COLO829 (cell line): ENCODE measurements at places on chromosomes 5 and 9.

DNA sequence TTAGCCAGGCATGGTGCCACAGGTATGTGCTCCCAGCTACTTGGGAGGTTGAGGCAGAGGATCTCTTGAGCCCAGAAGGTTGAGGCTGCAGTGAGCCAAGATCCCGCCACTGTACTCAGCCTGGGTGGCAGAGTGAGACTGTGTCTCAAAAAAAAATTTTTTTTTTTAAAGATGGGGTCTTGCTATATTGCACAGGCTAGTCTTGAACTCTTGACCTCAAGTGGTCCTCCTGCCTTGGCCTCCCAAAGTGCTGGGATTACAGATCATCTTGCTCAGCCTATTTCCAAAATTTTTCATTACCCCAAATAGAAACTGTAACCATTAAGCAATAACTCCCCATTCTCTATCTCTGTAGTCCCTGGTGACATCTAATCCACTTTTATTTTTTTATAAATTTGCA, 4.4 kb upstream of the TBC1D13 start:
- no peak for DNase-seq

GRCh38 chr9:98502976-98503325, 205.8 kb downstream of the GABBR2 start:
- no peak for DNase-seq

DNA sequence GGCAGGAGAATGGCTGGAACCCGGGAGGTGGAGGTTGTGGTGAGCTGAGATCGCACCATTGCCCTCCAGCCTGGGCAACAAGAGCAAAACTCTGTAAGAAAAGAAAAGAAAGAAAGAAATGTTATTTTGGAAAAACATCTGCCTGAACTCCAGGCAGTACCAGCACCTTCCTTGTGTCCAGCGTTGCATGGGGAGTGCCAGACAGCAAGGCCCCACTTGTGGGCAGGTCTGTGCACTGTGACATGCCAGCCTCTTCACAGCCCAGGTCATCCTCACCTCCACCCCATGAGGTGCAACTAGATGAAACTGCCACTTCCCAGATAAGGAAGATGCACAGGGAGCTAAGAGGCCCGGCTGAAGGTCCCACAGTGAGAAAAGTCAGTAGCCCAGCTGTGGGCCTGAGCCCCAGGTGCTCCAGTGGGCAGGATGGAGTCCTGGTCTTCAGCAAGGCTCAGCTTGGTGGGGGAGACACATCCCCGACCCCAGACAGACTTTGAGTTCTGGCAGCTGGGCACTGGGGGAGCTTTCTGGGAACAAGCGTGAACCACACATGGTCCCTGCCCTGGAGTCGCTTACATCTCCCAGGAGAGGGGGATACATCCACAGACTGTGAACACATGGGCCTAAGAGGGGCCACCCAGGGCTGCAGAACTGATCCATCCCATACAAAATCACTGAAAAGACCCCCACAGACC, 146.9 kb upstream of the IER5L start:
- no peak for DNase-seq

- no peak for DNase-seq
Observed at GRCh38 chr9:2414465-2414864, 207.1 kb upstream of the VLDLR start.

DNA sequence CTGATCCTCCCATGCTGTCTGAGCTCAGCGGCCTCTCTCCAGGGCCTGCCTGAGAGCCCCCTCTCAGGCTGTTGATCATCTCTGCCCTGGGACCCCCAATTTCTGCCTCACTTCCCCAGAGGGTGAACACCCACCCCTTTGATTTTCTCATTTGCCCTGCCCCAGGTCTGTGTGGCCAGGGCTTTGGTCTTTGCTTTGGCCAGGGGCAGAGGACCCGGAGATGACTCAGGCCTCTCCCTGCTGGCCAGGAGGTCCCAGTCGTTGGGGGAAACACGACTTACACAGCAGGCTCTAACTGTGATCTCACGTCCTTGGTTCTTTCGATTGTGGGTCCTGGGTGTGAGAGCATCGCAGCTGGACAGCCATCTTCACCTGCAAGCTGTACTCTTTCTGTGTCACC, 1.1 kb upstream of the ADAMTS2 start:
- DNase-seq: no peak

GRCh38 chr9:8234316-8234715, 434.7 kb upstream of the DMAC1 start:
- no peak for DNase-seq

DNA sequence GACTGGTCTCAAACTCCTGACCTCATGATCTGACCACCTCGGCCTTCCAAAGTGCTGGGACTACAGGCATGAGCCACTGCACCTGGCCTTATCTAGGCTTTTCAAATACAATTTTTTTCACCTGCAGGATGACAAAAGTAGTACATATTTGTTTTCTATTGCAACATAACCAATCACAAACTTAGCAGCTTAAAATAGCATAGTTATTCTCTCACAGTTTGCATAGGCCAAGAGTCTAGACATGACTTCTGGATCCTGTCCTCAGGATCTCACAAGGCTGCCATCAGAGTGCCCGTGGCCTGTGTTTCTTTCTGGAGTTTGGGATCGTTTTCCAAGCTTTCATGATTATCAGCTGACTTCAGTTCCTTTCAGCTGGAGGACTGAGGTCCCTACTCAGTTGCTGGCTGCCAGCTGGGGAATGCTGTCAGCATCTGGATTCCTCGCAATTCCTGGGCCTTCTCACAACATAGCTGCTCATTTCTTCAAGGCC, 348.9 kb downstream of the ARHGEF28 start:
- DNase-seq: no peak

- peak; percentile 2 for DNase-seq
Observed at GRCh38 chr5:83281658-83282057, 189.9 kb upstream of the VCAN start.

GRCh38 chr9:124009531-124010217, 1.9 kb upstream of the LHX2 start:
- no peak for DNase-seq

- DNase-seq: no peak
Observed at GRCh38 chr9:86469476-86470250, 115.5 kb upstream of the TUT7 start.

DNA sequence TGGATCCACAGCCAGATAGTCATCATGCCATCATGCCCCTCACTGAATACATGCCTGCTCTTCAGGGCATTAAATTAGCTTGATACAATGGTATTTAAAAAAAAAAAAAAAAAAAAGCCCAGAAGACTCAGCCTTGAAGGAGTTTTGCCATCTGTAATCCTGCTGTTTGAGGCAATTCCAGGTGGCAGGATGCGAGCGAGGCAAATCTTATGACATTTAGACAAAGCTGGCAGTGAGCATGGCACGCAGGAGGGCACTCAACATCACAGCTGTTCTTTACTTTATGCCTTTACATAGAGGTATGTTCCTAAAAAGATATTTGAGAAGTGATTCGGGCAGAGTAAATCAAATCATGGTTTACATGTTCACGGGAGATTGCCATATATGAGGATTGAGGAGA, 692.0 kb upstream of the DMAC1 start:
- no peak for DNase-seq

DNA sequence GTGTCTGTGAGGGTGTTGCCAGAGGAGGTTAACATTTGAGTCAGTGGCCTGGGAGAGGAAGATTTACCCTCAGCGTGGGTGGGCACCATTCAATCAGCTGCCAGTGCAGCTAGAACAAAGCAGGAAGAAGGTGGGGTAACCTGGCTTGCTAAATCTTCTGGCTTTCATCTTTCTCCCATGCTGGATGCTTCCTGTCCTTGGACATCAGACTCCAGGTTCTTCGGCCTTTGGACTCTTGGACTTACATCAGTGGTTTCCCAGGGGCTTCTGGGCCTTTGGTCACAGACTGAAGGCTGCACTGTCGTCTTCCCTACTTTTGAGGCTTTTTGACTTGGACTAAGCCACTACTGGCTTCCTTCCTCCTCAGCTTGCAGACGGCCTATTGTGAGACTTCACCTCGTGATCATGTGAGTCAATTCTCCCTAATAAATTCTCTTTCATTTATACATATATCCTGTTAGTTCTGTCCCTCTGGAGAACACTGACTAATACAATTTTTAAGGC, 38.1 kb downstream of the PBX3 start:
- DNase-seq: no peak

GRCh38 chr9:128098297-128099230, 29.0 kb downstream of the PTGES2 start:
- peak; percentile 90 for DNase-seq

GRCh38 chr5:31717561-31717960, 78.6 kb downstream of the PDZD2 start:
- DNase-seq: no peak

DNA sequence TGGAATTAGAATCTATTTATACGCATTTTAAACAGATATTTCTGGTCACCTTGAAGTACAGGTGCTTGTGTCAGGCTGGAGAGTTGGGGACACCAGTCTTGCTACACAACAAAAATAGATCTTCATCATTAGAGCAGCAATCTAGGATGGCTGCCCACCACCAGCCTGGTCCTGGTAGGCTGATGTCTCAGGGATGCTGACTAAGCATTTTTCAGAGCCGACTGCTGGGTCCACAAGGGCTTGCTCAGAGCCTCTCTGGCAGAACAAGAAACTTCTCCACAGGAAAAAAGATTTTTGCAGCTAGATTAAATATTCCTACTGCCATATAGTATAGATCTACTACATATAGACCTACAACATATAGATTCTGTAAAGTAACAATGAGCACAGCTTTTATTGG, 12.0 kb upstream of the FAM81B start:
- DNase-seq: no peak

GRCh38 chr5:61232490-61233050, 70.3 kb upstream of the SMIM15 start:
- no peak for DNase-seq

- no peak for DNase-seq
Observed at GRCh38 chr5:134124289-134125038, 10.0 kb downstream of the TCF7 start.

GRCh38 chr5:139960723-139961383, 82.2 kb downstream of the NRG2 start:
- no peak for DNase-seq

DNA sequence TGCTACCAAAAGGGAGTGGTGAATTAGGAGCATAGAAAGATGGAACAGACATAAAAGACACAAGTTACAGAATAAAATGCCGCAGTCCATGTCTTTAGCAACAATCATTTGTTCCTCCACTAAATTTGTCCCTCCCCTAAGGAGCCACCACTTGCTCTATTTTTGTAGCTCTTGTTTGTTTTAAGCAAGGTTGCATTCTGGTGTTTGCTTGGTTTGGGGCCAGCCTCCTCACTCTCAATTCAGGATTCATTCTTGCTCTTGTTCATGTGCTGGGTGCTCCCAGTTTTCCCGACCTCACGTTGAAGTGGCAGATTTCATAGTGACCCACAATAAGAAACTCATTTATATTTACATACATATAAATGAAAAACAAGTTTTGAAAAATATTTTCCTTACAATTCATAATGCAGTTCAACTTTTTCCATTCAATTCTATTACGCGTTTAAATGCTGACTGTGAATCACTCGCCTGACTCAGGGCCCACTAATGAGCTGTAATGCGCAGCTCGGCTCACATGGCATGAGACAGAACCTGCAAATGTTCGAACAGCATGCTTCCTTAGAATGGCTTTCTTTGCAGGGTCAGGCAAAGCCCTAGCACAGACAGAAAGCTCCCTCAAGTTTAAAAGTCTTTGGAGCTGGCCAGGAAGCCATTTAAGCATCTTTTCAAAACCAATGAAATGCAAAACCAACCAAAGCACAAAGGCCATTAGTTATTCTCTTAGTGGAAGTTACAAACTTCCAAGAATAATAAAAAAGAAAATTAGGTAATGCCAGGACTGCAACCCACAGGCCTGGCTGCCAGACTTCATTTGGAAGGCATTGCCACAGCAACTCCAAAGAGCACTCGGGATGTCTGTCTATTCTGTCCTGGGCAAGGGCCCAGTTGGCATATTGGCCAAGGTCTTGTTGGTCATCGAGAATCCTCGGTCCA, 41.7 kb downstream of the RETREG1 start:
- DNase-seq: no peak

DNA sequence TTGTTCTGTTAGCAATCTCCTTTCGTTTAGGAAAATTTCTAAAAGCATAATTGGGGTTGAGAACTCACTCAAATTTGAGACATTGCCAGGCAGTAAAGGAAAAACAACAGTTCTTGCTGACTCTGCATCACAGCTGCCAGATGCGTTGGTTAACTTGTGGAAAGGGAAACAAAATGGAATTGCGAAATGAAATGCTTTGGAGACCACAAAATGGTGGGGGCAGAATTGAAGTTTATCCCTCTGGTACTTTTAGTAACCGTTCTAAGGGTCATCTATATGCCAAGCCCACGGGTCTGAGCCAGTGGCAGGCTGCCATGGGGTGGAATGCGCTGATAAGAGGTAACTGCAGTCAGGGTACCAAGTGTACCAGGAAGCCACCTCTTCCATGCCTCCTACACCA, 28.6 kb upstream of the SELENOP start:
- no peak for DNase-seq

- DNase-seq: no peak
Observed at GRCh38 chr5:180641566-180641900, 7.9 kb downstream of the FLT4 start.

DNA sequence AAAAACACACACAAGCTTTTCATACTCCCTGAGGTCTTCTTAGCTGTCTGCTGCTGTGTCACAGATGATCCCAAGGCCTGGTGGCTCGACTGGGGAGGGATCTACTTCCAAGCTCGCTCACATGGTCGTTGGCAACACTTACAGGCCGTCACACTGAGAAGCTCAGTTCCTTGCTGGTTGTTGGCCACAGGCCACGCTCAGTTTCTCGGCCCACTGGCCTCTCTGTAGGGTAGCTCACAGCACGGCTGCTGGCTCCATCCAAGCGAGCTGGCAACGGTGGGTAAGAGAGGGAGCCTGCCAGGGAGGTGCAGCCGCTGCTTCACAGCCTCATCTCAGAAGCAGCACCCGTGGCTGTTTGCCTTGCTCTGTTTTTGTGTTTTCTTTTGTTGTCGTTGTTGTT, 43.8 kb upstream of the GFPT2 start:
- no peak for DNase-seq

DNA sequence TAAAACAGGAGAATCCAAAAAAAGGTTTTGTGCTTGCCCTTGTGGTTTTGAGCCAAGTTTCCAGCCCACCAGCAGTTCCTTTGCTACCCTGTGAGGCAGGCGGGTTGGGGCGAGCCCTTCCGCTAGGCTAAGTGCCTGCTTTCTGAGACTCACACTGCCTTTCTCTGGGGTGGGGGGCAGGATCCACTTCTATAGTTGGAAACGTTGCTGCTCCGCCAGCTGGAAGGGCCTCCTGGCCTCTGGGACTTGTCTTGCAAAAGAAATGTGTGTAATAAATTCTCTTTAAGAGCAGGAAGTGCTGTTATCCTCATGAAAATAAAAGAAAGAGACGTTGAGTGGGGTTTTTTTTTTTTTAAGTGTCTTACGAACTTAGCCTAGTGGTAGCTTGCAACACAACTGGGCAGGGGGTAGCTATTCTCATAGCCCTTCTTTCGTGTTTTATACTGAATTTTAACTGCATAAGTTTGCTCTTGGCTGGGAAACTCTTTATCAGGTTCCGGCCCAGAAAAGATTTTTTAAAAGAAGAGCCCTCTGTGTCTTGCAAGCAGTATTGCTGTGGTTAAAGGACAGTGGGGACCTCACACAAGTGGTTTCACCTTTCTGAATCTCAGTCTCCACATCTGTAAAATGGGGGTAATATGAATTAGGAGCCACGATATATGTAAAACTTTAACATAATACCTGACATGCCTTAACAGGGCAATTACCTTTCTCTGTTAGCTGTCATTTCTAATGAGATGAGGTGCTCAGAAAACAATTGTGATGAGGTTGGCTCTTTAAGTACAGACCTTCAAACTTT, 19.8 kb downstream of the JADE2 start:
- DNase-seq: no peak

- no peak for DNase-seq
Observed at GRCh38 chr5:56306433-56307150, 73.5 kb upstream of the ANKRD55 start.
